NK-92 treated with Interleukin-12 subunit alpha and Interleukin-12 subunit beta, amount 100 ng/mL, for 24 hours (cell line): ENCODE measurements at places on chromosomes 1 and 21.

DNA sequence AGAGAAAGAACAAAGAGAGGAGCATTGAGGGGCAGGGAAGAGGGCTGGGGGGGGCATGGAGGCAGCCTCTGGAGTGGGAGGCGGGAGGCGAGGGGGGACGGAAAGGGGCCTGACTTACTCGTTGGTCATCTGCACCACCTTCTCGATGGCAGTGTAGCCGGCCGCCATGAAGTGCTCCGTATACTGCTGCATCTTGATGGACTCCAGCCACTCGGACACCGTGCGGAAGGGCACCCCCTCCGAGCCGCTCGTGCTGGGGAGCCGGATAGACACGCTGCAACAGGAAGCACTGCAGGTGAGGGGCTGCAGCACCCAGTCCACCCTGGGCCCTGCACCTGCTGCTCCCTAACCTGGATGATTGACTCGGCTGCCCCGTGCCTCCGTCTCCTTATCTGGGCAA lies 26.6 kb downstream of the EPHA2 start:
- no peak for DNase-seq

DNA sequence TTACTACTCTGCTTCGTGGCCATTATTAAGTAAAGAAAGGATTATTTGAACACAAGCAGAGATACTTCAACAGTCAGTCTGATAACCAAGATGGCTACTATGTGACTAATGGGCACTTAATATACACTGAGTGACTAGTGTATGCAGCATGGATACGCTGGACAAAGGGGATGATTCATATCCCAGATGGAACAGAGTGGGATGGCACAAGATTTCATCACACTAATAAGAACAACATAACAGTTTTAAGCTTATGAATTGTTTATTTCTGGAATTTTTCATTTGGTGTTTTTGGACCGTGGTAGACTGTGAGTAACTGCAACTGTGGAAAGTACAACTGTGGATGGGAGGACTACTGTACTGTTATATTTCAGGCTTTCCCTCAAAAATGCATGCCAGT lies 9.4 kb downstream of the ZCCHC17 start:
- DNase-seq = no peak

DNA sequence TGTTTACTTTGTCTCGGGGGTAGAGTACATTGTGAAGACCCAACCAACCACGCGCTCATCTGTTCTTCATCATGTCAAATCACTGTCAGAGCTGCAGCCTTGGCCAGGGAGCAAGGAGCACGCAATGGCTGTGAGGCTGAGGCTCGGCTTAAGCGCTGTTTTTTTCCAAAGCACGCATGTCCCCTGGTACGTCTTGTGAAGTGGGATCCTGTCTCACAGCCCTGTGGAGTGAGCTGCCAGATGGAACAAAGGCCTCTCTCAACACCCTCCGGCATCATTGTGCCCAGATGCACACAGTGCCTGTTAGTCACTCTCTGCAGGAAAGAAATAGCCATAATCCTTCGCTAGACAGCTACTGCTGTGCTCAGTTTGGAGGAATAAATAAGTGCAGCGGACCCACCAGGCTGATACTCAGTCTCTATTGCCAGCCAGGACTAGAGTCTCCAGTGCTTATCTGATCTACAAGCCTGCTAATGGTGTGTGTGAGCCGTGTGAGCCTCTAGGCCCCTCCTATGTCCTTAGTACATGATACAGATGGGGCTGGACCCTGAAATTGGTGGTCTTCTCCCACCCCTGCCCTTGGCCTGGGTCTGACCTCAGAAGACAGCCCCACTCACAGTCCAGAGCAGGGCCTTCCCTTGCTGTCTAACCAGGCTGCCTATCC lies 91.3 kb upstream of the COA6 start:
- no peak for DNase-seq

DNA sequence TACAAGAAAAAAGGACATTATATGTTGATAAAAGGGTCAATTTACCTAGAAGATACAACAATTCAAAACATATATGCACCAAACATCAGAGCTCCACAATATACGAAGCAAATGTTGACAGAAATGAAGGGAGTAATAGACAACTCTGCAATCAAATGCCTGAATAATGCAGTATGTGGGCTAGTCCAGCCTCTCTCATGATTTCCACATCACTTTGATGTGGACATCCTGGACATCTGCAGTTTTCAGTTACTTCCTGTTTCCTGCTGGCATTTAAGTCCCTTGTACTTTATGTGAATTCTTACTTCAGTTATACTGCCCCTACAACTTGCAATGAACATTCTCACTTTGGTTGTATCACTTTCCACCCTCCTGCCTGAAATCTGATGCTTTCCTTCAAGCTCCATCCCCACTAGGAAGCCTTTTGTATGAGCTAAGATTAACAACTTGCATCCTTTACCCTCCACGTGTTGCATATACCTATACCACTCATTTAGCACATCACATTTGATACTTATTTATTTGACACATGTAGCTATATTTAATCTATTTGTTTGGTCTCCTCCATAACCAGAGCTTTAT lies 36.7 kb downstream of the DISC1 start:
- no peak for DNase-seq

DNA sequence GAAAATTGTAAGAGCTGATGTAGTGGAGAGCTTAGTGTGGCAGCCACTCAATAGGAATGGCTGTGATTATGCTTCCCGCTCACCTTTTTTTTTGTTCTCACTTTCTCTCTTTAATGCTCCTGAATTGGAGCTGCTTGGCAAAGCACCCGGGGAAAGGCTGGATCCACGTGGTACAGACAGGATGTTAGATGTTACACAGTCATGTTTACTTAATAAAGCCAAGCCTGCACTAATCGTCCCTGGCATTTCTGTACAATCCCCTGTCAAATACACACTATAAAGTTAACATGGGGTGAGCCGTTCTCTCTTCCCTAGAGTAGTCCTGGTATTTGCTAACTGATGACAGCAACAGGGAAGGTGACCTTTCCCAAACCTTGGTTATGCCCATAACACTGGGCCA lies 187.8 kb downstream of the ZSCAN20 start:
- no peak for DNase-seq

- DNase-seq = no peak
Measured at GRCh38 chr1:33274446-33274845, 18.2 kb downstream of the ZNF362 start.

- DNase-seq = no peak
Measured at GRCh38 chr1:245091171-245091621, 63.6 kb upstream of the KIF26B start.

DNA sequence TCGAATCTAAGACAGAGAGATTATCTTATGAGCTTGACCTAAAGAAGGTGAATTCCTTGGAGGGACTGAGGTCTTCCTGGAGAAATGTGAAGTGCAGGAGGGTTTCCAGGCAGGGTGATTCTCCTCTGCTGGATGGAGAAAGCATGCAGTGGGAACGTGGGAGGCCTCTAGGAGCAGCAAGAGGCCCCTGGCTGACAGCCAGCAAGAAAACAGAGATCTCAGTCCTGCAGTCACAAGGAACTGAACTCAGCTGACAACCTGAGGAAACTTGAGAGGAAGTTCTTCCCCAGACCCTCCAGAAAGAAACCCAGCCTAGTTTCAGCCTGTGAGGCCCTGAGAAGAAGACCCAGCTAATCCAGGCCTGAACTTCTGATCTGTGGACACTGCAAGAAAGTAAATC lies 345.9 kb downstream of the FAM72C start:
- DNase-seq = no peak

DNA sequence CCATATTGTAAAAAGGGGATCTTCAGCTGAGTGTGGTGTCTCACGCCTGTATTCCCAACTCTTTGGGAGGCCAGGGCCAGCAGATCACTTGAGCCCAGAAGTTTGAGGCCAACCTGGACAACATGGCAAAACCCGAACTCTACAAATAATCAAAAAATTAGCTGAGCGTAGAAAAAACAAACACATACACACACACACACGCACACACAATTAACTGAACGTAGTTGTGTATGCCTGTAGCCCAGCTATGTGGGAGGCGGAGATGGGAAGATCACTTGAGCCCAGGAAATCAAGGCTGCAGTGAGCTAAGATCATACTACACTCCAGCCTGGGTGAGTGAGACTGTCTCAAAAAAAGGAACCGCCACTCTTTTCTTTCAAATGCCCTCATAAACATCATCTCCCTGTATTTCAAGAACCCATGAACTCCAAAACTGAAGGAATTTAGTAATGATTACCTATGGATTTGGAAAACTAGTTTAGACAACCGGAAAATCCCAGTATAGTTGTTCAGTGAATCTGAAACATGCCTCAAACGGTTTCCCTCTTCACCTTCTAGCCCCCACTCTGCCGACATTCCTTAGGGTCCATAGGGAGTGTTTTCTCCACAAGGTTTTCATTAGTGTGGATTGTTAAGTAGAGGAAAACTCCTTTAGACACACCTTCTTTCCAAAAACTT lies 4.5 kb downstream of the TXNIP start:
- DNase-seq = no peak

DNA sequence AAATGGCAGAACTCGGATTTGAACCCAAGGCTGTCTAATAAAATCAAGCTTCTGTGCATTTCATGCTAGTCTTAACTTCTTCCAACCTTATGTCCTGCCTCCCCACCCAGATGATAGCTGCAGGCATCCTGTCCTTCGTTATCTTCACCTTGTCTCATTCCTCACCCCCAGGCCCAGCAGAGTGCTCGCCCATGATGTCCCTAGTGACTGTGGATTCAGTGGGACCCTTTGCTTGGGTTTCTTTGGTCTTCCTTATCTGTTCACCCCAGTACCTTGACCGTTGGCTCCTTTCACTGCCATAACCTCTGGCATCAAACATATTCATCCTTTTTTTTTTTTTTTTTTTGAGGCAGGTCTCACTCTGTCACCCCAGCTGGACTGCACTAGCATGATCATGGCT lies 5.6 kb upstream of the BSDC1 start:
- DNase-seq = no peak

DNA sequence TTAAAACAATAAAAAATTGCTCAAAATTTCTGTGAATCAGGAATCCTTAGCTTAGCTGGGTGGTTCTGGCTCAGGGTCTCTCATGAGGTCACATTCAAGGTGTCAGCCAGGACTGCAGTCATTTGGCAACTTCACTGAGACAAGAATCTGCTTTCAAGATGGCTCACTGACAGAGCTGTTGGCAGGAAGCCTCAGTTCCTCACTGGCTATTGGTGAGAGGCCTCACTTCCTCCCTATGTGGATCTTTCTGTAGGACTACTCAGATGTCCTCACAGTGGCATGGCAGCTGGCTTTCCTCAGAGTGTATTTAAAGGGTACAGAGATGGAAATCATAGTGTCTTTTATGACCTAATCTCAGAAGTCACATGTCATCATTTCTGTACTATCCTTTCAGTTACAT lies 785.7 kb downstream of the ADGRL2 start:
- no peak for DNase-seq

GRCh38 chr1:29094954-29095353 lies 28.7 kb downstream of the TMEM200B start:
- no peak for DNase-seq

GRCh38 chr1:32878183-32878582 lies 7.5 kb upstream of the FNDC5 start:
- DNase-seq = no peak

DNA sequence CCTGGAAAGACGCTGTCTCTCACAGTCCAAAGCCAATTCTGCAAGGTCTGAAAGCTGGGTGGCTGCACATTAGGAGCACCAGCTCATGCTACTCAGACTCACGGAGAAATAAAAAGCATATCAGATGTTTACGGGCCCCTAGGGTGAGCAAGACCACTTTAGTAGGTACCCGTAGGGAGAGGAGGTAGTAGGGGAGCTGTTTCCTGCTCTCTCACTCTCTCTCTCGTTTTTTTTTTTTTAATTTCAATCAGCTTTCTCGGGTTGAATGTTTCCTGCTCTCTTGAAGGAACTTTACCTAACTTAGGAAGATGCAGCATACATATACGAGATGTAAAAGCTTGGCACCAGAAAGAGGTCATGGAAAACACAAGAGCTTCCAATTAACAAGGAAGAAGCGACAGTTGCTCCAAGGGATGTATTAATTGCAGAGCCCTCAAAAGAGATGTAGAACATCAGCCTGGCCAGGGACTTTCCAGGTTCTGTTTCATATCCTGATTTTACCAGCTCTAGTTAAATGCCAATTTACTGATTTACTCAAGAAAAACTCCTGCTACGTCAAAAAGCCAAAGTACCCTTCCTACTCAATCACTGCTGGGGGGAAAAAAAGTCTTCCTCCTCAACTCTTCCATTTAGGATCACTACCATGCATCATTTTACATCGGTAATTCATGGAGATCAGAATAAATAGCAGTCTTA lies 3.1 kb downstream of the LORICRIN start:
- no peak for DNase-seq

DNA sequence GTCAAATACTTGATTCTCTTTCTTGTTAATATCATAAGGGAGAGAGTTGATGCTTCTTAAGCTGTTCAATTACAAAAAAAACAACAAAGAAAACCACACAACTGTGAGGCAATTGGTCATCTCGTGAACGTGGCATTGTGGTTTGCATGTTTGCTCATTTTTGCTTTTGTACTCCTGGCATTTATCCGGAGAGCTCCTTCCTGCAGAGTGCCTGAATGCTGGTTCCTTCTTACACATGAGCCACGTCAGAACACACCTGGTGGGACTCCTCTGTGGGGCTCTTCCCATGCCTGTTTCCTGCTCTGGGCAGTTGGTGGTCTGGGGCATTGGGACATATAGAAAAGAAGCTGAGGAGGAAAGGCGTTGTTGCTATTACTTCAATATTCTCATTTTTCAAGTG lies 25.7 kb downstream of the KCNK1 start:
- no peak for DNase-seq

DNA sequence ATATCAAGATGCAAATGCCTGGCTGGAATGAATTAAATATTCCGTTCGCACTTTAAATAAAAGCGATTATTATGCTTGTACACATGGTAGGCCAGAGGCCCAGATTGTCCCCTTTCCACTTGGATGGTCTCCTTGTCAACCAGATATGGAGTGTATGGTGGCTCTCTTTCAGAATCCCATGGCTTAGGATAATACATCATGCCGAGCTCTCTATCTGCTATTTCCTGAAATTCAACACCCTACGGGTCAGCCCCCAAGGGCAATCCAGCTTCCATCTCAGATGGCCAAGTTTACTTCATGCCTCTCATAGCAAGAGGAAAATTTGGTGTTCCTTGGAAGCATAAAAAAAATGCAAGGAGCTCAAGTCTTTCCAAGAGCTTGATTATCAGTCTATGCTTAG lies 25.4 kb upstream of the FMO1 start:
- DNase-seq = no peak

- no peak for DNase-seq
Measured at GRCh38 chr1:210597555-210598134, 268.9 kb downstream of the HHAT start.

- no peak for DNase-seq
Measured at GRCh38 chr1:32199717-32200072, 700 bp upstream of the CCDC28B start.

GRCh38 chr1:181173761-181174447 lies 85.4 kb downstream of the IER5 start:
- DNase-seq = no peak

GRCh38 chr21:34200288-34200905 lies 127.0 kb downstream of the MRPS6 start:
- DNase-seq = no peak

DNA sequence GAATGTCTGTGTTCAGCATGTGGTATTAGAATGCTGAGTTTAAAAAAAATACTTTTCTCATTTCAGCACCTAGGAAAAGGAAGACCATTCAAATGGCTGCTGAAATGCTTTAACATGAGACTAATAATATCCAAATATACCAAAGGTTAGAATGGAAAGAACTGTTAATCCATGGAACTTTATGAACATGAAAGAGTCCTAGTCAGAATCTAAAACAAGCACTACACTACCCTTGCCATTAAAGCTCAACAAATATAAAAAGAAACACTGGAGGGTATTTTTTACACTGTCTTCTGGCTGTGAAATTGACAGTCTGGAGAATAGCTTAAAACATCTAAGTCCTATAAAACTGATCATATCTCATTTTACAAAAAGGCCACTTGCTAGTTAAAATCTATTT lies 112.9 kb upstream of the HP1BP3 start:
- no peak for DNase-seq

- no peak for DNase-seq
Measured at GRCh38 chr1:236526079-236526478, 2.3 kb downstream of the LGALS8 start.
